Ovary (tissue), 10 donors: ENCODE measurements at places on chromosomes 7 and 10.
A peak's percentile ranks its signal among the peaks of the same experiment; 100 is the strongest.

- no peaks in the 10 kb centered on the region for H3K4me1 ChIP-seq
- no peak overlapping the region for H3K27ac ChIP-seq
- H3K27me3 ChIP-seq, result no peaks in the 10 kb centered on the region
- DNase-seq, result no peak
- no peaks in the 10 kb centered on the region for H3K36me3 ChIP-seq
- H3K4me3 ChIP-seq, result no peak overlapping the region
Measured at GRCh38 chr7:30241767-30242166, 42.6 kb upstream of the ZNRF2 start.

GRCh38 chr7:10225275-10225674 is 748.4 kb upstream of the PHF14 start:
- no peak overlapping the region for H3K27ac ChIP-seq
- H3K4me1 ChIP-seq, result no peaks in the 10 kb centered on the region
- H3K36me3 ChIP-seq, result no peaks in the 10 kb centered on the region
- DNase-seq, result no peak
- no peak overlapping the region for H3K4me3 ChIP-seq
- H3K27me3 ChIP-seq, result no peaks in the 10 kb centered on the region

- no peak for DNase-seq
- H3K4me1 ChIP-seq, result no peaks in the 10 kb centered on the region
- no peaks in the 10 kb centered on the region for H3K27me3 ChIP-seq
- H3K27ac ChIP-seq, result no peak overlapping the region
- H3K4me3 ChIP-seq, result no peak overlapping the region
- H3K36me3 ChIP-seq, result no peaks in the 10 kb centered on the region
Measured at GRCh38 chr10:88114368-88114767, 250.9 kb downstream of the PTEN start.

DNA sequence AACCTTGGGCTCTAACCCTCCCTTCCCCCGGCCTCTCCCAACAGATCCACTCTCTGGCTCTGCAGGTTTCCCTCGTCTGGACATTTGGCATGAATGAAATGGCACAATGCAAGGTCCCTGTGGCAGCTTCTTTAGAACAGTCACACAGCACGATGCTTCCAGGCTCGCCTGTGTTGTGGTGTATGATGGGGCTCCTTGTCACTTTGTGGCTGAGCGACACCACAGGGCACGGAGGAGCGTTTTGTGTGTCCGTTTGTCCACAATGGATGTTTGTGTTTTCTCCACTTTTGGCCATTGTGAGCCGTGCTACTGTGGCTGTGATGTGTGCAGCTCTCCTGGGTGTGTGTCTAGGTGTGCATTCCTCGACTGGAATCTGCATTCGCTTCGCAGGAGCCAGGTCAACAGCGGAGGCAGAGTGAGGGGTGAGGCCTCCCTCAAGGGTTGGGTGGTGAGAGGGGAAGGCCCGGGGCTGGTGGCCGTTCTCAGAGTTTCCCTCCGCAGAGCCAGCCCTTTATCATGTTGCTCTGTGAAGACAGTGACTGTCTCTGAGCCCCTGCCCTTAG is 22.3 kb upstream of the SHH start:
- no peak overlapping the region for H3K27ac ChIP-seq
- H3K4me3 ChIP-seq, result no peak overlapping the region
- no peaks in the 10 kb centered on the region for H3K4me1 ChIP-seq

- no peak overlapping the region for H3K27ac ChIP-seq
- H3K36me3 ChIP-seq, result no peaks in the 10 kb centered on the region
- H3K27me3 ChIP-seq, result no peaks in the 10 kb centered on the region
Measured at GRCh38 chr10:59126991-59127390, 49.5 kb upstream of the PHYHIPL start.

GRCh38 chr10:71078454-71079145 is 133.8 kb upstream of the UNC5B start:
- peak; percentile 2 for DNase-seq
- no peak overlapping the region for H3K27ac ChIP-seq
- H3K27me3 ChIP-seq, result no peaks in the 10 kb centered on the region
- no peaks in the 10 kb centered on the region for H3K4me1 ChIP-seq
- H3K36me3 ChIP-seq, result no peaks in the 10 kb centered on the region

- no peaks in the 10 kb centered on the region for H3K36me3 ChIP-seq
- no peak for DNase-seq
- no peak overlapping the region for H3K4me3 ChIP-seq
- H3K27ac ChIP-seq, result no peak overlapping the region
Measured at GRCh38 chr7:133061357-133061756, 20.5 kb downstream of the CHCHD3 start.

DNA sequence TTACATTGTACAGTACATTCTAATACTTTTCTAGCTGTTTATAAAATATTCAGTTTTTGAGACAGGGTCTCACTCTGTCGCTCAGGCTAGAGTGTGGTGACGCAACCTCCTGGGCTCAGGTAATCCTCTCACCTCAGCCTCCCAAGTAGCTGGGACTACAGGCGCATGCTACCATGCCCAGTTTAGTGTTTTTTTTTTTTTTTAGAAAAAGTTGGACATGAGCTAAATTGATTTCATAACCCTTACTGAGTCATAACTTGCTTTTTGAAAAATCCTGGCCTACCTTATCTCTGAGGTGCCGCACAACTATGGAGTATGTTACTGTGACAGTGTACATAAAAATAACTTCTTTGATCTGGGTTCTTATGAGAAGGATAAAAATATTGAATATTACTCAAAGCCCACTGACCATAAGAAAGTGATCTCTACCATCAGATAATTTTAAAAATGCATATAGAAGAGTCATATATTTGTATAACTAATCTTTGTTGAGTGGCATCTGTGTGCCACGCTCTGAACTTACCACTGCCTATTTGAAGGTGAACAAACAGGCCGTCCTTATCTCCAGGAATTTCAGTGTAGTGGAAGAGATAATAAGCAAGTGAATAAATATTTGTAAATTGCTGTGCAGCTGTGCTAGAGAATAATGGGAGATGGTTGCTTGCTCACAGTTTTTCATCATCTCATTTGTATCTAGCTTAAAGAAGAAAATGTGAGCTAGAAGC is 73.2 kb downstream of the PPP1R9A start:
- H3K4me1 ChIP-seq, result no peaks in the 10 kb centered on the region
- no peaks in the 10 kb centered on the region for H3K36me3 ChIP-seq
- no peak overlapping the region for H3K27ac ChIP-seq
- DNase-seq, result no peak
- H3K4me3 ChIP-seq, result no peak overlapping the region
- H3K27me3 ChIP-seq, result no peaks in the 10 kb centered on the region

GRCh38 chr10:119863951-119864565 is 8.6 kb downstream of the MCMBP start:
- no peak for DNase-seq

DNA sequence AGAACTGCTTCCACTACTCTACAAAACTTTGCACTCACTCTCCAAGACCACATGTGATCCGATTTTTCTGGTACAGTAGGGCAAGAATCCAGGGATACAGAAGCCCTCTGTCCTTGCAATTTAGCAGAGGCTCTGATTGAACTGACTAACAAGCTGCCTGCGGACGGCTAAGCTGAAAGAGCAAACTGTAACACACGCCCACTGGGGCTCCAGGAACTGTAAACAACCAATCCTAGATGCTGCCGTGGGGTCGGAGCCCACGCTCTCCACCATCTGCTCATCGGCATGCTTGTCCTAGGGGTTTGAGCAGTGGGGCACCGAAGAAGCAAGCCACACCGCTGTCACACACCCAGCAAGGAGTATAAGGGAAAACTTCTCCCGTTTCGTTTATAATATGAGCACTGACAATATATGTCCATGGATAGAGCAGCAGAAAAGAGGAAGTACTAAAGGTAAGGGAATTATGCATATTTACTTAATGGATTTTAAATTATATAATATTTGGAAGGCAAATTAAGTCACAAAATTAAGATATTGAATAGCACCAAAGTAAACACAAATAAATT is 634.4 kb upstream of the POT1 start:
- DNase-seq, result no peak
- no peak overlapping the region for H3K27ac ChIP-seq
- H3K36me3 ChIP-seq, result no peaks in the 10 kb centered on the region
- no peaks in the 10 kb centered on the region for H3K4me1 ChIP-seq
- no peaks in the 10 kb centered on the region for H3K27me3 ChIP-seq
- no peak overlapping the region for H3K4me3 ChIP-seq

DNA sequence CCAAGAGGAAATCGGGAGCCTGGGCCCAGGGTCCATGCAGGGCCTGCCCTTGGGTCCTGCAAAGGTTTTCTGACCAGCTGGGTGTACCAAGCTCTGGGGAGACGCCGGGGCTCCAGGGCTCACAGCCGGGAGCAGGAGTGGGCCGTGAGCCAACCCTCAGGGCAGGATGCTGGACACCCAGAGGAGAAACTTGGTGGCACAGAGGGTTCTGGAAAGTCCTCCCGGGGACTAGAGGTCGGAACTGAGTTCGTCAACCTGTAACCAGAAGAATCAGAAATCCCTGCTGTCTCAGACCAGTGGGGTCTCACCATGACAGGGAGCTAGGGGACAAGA is 29.2 kb upstream of the PPP2R2D start:
- no peaks in the 10 kb centered on the region for H3K4me1 ChIP-seq
- DNase-seq, result no peak
- H3K27ac ChIP-seq, result no peak overlapping the region
- H3K4me3 ChIP-seq, result no peak overlapping the region
- H3K27me3 ChIP-seq, result no peaks in the 10 kb centered on the region
- H3K36me3 ChIP-seq, result no peaks in the 10 kb centered on the region

DNA sequence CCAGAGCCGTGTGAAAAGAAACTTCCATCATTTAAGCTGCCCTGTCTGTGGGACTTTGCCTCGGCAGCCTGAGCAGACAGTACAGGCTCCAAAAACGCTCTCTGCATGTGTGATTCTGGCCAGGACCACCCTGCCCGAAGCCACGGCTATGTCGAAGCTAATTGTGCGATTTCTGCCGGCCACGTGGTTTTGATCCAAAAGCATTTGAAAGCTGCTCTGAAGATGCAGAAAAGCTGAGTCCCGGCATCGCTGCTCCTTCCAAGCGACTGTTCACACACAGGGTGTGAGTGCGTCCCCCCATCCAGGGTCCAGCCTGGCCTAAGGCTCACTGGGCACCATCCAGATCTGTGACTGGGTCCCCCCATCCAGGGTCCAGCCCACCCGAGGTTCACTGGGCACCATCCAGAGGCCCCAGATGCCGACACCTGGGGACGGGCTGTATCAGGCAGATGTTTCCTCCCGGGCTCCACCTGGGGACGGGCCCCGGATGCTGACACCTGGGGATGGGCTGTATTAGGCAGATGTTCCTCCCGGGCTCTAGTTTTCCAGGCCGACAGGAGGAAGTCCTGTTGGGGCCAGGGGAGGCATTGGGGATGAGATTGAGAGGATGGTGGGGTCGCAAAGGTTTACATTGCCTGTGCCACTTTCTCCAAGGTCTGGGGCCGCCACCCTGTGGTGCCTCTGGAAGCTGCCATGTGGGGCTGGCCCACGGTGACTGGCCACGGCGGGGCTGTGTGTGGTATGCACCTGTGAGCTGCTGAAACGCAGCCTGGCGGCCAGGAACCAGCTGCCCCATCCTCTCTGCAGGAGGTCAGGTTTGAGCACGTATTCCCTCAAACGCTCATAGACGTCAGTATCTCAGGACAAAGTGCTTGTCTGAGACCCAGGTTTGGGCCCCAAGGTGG is 527.4 kb downstream of the DNAJB6 start:
- H3K4me1 ChIP-seq, result no peaks in the 10 kb centered on the region
- no peak overlapping the region for H3K4me3 ChIP-seq
- no peaks in the 10 kb centered on the region for H3K36me3 ChIP-seq
- no peak for DNase-seq
- H3K27me3 ChIP-seq, result no peaks in the 10 kb centered on the region

DNA sequence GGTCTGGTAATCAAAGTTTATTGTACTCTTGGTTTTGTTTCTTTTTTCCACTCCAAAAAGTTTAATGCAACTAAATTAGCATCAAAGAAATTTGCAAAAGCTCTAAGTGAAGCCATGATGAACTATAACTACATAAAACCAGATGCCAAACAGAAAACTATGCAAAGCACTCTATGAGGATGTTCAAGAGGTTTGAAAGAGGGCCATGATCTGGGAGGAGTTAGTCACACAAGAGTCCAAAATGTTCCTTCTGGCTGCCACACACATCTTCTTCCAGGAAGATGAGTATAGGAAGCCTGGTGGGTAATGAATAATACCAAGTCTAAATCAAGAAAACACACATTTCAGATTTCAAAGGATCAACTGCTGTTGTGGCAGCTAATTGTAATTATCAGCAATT is 28.4 kb downstream of the GLI3 start:
- H3K36me3 ChIP-seq, result no peaks in the 10 kb centered on the region
- H3K27me3 ChIP-seq, result no peaks in the 10 kb centered on the region
- H3K27ac ChIP-seq, result no peak overlapping the region
- no peak for DNase-seq
- peaks cover 2% of the 10 kb centered on the region for H3K4me1 ChIP-seq
- H3K4me3 ChIP-seq, result no peak overlapping the region

DNA sequence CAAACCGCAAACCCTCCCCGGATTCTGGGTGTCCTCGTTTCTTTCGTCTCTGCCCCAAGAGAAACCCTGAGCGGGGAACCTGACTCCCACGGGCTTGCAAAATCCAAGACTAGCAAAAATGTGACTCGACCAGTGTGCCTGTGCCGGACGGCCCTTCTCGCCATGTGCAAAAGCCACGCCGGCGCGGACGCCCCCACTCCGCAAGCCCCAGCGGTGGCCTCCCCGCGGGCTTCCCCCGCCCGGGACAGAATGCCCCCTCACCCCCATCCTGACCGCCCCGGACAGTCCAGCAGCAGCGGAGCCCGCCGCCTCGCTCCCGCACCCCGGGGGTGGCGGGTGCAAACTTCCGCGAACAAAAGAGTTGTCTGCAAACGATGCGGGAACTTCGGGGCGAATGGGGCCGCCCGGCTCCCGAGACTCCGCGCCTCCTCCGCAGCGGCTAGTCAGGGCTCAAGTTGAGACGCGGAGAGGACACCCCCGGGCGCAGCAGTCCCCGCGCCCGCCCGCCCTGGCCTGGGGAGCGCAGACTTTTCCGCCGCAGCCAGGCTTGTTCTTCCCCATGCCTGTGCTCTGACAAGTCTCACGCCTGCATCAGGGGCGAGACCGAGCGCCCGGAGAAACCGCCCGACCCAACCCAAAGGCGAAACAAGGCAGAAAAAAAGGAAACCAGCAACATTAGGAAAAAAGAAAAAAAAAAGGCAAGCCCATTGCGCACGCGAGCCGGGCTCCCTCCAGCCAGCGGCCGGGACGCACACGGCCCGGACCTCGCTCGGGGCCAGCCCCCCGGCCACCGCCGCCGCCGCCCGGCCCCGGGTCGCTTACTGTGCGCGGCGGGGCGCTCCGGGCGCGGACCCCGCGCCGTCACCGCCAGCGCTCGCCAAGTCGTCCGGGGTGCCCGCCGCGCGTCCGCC is 732 bp downstream of the FAM53B start:
- H3K4me1 ChIP-seq, result peaks cover 17% of the 10 kb centered on the region
- peak overlapping the region; percentile 72 for H3K4me3 ChIP-seq
- H3K27ac ChIP-seq, result peak overlapping the region; percentile 78
- DNase-seq, result peak; percentile 70
- no peaks in the 10 kb centered on the region for H3K36me3 ChIP-seq
- no peaks in the 10 kb centered on the region for H3K27me3 ChIP-seq

DNA sequence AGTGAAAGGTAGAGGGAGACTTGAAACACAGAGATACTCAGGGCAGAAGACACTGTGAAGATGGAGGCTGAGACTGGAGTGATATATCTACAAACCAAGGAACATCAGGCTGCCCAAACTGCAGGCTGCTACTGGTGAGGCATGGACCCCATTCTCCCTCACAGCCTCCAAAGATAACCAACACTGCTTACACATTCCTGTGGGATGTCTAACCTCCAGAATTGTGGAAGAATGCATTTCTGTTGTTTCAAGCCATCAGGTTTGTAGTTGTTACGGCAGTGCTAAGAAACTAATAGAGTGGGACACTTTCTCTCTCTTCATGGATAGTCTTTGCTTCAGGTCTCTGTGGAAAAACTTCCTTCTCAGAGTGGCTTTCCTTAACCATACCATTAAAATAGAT is 182.6 kb upstream of the TMEM106B start:
- H3K4me3 ChIP-seq, result no peak overlapping the region
- H3K27ac ChIP-seq, result no peak overlapping the region
- no peaks in the 10 kb centered on the region for H3K27me3 ChIP-seq
- DNase-seq, result no peak
- H3K4me1 ChIP-seq, result no peaks in the 10 kb centered on the region
